ENCODE measurements at places on chromosomes 7 and 10. TPM values are rescaled to one million over a fixed set of nuclear protein-coding genes. Genes with fewer than 3 reads are reported as not detected.

The GIMAP5 gene
- total RNA-seq = 60.1 TPM

The SAMD9 gene
- 7.9 TPM for total RNA-seq

The GJC3 gene
- total RNA-seq = 0.59 TPM

The FAM13C gene
- not detected for total RNA-seq

The ABLIM1 gene
- total RNA-seq = 44.4 TPM

The GNAT3 gene
- not detected for total RNA-seq

The ANKRD2 gene
- 0.13 TPM for total RNA-seq

The SLC16A9 gene
- 0.67 TPM for total RNA-seq

The TMEM213 gene
- total RNA-seq = not detected

The H2BK1 gene
- not detected for total RNA-seq

The ARHGAP22 gene
- total RNA-seq = not detected

The CNPY1 gene
- not detected for total RNA-seq

The HECW1 gene
- total RNA-seq = not detected

The JCAD gene
- 0.02 TPM for total RNA-seq

The AKR1C1 gene
- 0.17 TPM for total RNA-seq

The IL15RA gene
- 31.8 TPM for total RNA-seq

The CFAP70 gene
- 0.82 TPM for total RNA-seq

The NYAP1 gene
- total RNA-seq = 0.13 TPM

The NEUROG3 gene
- not detected for total RNA-seq

The NRG3 gene
- total RNA-seq = not detected

The DBF4 gene
- 76.6 TPM for total RNA-seq

The NME8 gene
- total RNA-seq = not detected

The IRF5 gene
- 6.7 TPM for total RNA-seq
